Right atrium auricular region (tissue), 2 donors: ENCODE measurements at places on chromosomes 5 and 9.

DNA sequence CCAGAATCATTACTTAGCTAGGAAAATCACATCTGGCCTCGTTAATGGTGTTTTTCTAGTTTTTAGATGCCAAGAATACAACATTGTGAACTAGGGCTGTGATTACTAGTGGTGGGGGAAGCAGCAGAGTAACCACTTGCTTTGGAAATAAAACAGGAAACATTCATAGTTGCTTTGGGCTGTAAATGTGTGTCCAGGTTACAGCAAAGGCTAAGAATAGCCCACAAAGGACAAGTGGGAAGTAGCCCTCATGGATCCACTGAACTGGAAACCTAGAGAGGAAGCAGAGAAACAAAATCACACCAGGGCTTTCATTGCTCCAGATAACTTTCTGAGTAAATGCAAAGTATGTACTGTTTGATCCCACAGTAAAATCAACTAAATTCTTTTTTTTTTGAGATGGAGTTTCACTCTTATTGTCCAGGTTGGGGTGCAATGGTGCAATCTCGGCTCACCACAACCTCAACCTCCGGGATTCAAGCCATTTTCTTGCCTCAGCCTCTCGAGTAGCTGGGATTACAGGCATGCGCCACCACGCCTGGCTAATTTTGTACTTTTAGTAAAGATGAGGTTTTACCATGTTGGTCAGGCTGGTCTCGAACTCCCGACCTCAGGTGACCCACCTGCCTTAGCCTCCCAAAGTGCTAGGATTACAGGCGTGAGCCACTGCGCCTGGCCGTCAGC, 56.2 kb upstream of the TNFSF15 start:
- no peak for DNase-seq

DNA sequence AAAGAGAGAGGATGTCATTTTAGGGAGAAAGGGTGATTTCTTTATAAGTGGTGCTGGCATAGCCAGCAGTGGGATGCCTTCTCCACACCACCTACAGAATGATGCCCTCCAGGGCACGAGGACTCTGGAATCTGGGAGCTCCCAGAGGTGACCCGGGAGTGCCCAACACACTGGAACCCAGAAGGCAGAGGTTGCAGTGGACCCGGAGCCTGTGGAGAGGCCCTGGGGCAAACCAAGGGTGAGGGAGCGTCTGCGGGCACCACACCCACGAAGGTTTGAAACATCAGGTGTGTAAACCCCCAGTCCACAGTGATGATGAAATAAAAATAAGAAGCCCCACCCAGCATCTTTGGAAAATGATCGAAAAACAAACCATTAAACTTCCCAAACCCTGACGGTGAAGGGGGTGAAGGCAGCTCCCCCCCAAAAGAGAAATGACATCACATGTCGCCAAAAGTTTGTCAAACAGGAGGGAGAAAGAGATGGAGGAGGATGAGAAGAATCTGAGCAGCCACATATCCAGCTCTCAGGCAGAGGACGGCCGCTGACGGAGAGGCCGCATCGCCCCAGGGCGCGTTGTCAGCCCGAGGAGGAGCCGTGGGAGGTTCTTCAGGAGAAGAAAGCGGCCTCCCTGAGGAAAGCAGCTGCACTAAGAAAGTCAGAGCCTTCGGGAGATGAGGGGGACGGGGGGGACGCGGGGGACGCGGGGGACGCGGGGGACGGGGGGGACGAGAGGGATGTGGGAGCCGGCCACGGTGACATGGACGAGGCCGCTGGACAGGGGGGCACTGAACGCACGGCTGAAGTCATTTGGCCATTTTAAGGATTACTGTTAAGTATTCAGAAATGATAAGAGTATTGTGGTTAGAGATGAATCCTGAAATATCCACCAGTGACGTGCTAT, 43.1 kb upstream of the NSMF start:
- no peak for DNase-seq

- DNase-seq: no peak
Observed at GRCh38 chr9:16485575-16486321, 384.7 kb downstream of the BNC2 start.

DNA sequence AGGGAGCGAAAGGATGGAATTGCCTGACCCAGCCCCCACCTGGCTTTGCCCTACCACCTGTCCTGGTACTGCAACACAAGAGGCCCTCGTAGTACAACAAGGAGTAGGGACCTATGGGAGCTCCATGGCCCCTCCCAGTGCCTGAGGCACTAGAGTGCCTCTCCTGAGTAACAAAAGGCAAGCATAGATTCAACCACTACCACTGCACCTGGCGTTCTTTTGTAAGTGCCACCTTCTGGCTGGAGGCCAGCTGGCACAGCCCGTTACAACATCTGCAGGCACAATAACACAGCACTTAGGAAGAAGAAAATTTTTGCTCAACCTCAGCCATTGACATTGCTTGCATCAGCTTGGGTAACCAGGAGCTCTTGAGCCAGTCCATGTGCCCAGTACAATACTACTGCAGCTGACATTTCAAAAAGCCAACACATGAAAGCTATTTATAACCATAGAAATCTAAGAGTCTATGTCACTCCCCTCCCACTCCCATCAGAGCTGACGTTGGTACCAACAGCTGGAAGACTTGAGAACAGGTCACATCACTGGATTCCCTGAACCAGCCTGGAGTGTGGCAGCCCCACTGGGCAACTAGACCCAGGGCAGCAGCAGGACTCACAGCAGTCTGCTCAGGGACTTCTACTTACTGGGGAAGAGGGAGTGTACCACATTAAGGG, 17.7 kb upstream of the FAM174A start:
- DNase-seq: no peak

- DNase-seq: no peak
Observed at GRCh38 chr5:149581931-149582768, 852 bp downstream of the ARHGEF37 start.

GRCh38 chr9:91770229-91770628, 179.8 kb downstream of the ROR2 start:
- no peak for DNase-seq

GRCh38 chr9:95171001-95171400, 146.5 kb downstream of the FANCC start:
- DNase-seq: no peak

DNA sequence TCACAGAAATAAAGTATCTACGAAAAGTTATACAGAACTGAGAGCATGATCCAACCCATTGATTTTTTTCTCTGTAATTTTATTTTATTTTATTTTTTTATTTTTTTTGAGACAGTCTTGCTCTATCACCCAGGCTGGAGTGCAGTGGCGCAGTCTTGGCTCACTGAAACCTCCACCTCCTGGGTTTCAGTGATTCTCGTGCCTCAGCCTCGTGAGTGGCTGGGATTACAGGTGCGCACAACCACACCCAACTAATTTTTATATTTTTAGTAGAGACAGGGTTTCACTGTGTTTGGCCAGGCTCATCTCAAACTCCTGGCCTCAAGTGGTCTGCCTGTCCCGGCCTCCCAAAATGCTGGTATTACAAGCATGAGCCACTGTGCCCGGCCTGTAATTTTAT, 107.3 kb downstream of the VPS13A start:
- no peak for DNase-seq

DNA sequence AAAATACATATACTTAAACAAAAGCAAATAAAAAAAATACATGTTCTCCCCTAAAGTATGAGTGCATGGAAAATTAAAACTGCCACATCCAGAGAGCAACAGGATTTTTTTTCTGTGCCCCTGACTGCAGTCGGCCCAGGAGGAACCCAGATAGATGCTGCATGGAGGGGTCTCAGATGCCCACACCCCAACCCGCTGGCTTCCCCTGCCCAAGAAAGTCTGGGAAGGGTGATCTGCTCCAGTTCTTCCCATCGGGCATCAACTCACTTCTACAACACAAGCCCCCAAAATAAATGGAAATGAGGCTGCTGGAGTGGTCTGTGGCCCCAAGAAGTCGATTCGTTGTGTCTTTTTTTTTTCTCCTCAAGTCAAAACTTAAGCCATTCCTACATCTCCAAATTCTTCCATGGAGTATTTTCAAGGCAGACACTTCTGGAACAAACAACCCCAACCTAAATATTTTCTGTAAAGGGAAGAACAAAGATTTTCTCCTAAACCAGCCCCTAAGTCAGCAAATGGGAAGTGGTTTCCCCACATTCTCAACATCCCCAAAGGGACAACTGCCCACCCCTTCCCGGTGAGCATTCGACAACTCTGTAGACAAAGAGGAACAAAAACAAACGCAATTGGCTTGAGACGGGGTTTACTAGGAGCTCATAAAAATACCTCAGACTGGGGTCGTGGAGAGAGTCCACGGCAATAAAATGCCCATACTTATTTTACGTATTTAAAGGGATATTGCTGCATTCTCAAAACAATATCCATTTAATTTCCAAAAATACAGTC, 46.7 kb downstream of the ROR2 start:
- no peak for DNase-seq

DNA sequence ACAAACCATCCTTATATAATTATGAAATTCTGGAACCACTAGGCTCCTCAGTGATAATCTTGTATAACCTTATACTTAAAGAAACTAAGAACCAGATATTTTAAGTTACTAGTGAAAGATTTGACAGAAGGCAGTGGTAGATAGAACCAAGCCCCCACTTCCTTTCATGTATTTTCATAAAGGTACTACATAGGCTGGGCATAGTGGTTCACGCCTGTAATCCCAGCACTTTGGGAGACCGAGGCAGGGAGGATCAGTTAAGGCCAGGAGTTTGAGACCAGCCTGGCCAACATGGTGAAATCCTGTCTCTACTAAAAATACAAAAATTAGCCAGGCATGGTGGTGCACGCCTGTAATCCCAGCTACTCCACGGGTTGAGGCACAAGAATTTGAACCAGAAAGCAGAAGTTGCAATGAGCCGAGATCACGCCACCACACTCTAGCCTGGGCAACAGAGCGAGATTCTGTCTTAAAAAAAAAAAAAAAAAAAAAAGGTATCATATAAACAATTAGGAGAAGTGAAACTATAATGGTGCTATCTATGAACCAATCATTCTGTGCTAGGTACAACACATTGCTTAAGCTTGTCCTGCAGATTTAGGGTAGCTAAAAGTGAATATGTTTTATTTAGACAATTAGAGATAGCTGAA, 27.9 kb upstream of the DTWD2 start:
- no peak for DNase-seq

DNA sequence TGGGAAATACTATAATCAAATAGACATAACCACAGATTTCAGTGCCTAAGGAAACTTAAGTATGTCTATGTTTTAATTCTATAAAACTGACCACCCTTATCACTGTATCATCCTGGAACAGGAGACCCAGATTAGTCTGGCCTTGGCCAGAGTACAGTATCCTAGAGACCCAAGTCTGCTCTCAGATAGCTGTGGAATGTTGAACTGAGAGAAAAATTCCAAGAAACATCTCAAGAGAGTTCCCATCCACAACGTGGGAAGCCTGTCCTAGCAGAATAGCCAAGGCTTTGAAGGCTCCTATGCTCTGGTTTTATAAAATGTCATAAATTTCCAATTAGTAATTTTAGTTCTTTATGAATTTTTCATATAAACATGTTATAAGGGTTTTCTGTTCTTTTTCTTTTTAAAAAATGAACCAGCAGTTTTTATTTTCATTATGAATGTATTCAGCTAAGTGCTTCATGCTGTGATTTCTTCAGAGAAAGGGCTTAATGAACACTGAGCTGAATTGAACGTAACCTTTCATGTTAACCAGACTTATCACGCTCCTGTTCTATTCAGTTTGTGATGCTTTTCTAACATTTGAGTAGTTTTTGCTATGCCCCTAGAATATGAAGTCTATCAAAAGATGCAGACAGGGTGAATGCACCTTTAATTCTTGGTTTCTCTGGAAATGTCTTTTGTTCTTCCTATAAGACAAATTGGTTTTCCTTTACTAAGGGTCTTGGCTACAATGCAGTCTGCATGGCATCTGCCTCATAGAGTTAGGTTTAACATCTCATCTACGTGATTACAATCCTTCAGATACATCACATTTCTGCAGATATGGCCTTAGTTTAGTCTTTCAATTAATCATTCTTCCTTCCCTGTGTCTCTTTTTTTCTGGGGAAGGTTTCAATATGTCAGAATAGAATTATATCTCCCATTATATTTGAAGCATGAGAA, 230.8 kb downstream of the CYLC2 start:
- DNase-seq: no peak

DNA sequence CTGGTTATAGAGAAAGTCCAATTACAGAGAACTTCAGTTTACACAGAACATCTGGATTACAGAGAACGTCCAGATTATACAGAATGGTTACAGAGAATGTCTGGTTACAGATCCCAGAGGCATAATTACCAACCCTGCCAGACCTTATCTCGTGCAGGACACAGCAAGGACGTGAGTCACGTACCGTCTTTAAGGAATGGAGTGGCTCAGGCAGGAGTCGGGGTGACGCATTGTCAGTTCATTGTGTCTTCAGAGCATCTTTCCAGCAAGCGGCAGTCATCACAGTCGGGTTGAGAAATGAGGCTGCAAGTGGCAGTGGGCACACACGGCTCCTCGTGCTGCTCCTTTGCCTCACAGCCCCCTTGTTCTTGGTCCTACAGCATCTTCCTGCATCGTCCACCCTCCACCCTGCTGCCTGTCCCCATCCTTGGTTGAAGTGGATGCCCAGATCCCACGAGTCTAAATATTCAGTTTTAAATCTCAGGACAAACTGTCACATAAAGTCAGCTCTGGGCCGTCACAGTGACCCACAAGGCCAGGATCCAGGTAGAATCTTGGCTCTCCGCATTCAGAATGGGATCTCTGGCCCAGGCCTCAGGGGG, 30.0 kb upstream of the SLC6A19 start:
- DNase-seq: no peak

GRCh38 chr5:39461007-39461682, 36.4 kb upstream of the DAB2 start:
- no peak for DNase-seq

- no peak for DNase-seq
Observed at GRCh38 chr5:11563822-11564221, 340.4 kb downstream of the CTNND2 start.

- no peak for DNase-seq
Observed at GRCh38 chr9:108439947-108440346, 415.8 kb downstream of the ACTL7B start.

DNA sequence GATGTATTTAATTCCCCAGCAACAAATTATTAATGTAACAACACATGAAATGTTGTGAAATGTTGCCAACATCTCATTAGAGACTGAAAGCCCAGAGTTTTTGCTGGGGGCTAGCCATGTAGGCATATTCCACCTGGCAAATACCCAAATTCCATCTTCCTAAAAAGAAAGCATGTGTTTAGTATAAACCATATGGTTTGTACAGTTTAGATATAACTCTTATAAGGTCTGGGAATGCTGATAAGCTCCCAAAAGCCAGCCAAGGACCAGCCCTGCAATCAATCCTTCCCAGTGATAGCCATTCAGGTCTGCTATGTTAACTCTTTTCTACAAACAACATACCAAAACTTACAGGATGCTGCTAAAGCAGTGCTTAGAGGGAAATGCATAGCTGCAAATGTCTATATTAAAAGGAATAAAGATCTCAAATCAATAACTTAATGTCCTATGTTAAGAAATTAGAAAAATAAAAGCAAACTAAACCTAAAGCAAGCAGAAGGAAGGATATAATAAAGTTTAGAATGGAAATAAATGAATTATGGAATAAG, 158.9 kb downstream of the AUH start:
- DNase-seq: no peak

- no peak for DNase-seq
Observed at GRCh38 chr5:174284873-174285272, 239.4 kb downstream of the NSG2 start.

- no peak for DNase-seq
Observed at GRCh38 chr9:113876151-113876992, at the start of gene ZNF618. ZNF618 (plus strand) TSS chr9:113876309; CDS start chr9:113876381, 72 bp downstream.

GRCh38 chr5:1187234-1187949, 14.0 kb upstream of the SLC6A19 start:
- no peak for DNase-seq
